Amniotic epithelial cell (primary cell): ENCODE measurements at places on chromosomes 1 and 21.

GRCh38 chr1:59690171-59690930 is 124.4 kb upstream of the HOOK1 start:
- DNase-seq: no peak

- DNase-seq: no peak
Measured at GRCh38 chr1:78036450-78036849, 9.3 kb upstream of the GIPC2 start.

- no peak for DNase-seq
Measured at GRCh38 chr1:62003777-62004176, 190.9 kb upstream of the L1TD1 start.

GRCh38 chr1:26537951-26538352 is 8.4 kb downstream of the RPS6KA1 start:
- peak; percentile 70 for DNase-seq

DNA sequence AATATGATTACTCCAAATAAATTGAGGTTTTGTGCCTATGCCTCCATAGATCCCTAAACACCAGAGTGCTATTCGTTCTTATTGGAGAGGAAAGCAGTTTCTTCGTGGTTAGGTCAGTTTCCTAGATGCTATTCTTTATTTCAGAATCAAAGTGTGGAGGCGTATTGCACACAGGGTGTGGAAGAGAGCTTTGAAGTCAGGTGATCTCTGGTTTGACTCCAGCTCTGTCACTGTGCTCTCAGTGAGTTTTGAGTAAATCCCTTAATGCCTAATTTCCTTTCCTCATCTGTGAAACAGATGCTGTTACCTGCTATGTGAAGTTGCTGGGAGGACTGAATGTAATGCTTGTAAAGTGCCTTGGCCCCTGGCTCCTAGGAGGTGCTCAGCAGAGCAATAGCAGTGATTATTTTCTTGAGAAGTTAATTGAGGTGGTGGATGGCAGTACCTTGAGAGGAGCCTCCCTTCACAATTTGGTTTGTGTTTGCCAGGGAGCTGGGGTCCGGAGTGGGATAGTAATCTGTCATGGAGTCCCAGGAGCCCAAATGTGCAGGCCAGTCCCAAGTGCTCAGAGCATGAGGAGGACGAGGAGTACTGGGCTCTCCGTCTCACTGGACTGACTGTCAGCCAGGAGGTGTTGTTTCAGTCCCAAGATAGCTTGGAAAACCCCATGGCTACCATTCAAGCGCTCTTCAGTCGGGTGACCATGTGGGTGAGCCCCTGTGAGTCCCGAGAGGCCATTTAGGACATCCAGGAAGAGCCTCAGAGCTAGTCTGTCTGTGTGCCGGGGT is 14.9 kb downstream of the NTPCR start:
- DNase-seq: no peak

DNA sequence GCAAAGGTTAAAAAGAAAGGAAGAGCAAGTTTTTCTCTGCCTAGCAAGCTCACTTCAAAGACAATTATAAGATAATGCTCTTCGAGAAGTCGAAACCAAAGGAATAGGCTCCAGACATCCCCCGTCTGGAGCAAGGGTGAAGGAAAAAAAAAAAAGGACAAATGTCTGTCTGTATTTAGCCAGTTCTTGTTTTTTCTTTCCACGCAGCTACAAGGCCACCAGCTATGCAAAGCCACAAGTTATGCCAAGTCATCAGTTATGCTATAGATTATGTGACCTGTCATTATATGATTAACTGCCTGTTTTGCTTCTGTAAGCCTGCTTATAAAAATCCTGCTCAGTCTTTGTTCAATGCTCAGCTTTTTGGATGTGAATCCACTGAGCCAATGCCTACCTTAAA is 2.4 kb upstream of the THEM5 start:
- no peak for DNase-seq

DNA sequence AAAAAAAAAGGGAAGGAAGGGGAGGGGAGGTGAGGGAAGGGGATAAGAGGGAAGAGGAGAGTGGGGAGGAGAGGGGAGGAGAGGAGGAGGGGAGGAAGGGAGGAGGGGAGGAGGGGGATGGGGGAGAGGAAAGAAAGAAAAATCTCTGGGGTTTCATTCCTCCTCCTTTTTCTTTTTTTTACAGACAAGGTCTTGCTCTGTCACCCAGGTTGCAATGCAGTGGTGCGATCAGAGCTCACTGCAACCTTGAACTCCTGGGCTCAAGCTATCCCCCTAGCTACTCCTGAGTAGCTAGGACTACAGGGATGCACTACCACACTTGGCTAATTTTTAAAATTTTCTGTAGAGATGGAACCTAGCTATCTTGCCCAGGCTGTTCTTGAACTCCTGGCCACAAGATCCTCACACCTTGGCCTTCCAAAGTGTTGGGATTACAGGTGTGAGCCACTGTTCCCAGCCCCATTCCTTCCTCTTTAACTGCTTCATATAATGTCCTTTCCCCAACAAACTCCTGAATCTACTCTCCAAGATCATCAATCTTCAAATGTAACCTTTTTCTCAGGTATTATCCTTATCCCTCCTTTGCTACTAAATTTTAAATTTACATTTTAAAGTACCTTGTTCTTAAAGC is 23.2 kb downstream of the GON4L start:
- DNase-seq: no peak

GRCh38 chr1:53122201-53122885 is 20.1 kb downstream of the SLC1A7 start:
- DNase-seq: peak; percentile 61

DNA sequence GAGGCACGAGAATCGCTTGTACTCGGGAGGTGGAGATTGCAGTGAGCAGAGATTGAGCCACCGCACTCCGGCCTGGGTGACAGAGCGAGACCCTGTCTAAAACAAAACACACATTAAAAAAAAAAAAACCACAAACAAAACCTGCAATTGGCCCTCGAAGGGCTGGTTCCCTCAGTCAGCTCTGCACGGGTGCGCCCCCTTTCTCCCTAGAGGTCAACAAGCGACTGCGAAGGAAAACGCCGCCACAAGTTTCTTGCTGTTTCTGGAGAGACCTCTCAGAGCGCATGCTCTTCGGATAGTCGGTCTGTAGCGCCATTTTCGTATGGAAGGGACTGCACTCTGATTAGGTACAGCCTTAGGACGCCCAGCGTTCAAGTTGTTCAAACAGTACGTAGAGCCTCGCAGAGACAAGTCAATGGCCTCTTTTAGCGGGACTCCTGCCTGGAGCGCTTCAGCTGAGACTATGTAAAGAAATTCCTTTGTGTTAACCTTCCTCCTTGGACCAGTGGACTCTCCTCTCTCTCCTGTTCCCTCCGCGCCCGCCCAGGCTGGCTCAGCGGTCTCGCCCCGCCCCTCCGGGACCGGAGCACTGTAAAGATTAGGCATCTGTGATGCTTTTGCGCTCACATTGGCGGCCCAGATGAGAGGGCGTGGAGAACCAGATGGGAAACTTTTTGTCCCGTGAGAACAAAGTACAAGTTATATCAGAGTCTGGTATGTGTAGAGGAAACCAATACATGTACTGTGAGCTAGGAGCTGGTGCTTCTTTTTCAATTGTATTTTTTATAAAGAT is 1.0 kb upstream of the CDC14A start:
- DNase-seq: peak; percentile 90

DNA sequence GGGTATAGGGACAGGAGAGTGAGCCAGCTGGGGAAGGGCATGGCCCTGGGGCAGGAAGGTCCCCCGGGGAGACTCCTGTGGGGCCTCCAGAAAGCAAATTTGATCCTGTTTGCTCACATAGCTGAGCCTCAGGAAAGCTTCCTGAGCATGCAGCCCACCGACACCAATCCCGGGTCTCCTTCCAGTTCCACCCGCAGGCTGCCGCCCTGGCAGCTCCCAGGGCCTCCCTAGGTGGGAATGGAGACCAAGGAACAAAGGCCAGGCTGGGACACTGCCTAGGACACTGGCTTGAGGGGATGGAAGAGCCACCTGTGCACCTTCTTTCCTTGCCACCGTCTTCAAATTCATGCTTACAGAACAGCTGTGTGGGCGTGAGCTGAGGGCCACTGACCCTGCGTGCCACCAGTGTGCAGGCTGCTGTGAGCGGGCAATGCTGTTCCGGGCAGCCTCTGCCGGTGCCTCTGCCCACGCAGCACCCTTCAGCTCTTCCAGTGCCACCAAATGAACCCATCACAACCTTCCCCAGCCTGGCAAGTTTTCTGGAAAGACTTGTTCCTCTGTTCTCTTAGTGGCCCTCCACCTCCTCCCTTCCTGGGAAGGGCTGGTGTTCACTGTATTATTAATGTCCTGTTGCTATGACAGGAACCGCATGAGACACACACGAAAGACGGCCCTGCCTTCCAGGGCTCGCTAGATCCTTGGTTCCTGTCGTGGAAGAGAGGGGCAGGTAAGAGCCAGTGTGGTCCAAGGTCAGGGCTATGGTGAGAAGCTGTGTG is 53.6 kb downstream of the ACBD3 start:
- no peak for DNase-seq

GRCh38 chr1:211893260-211893659 is 62.7 kb upstream of the LPGAT1 start:
- no peak for DNase-seq

DNA sequence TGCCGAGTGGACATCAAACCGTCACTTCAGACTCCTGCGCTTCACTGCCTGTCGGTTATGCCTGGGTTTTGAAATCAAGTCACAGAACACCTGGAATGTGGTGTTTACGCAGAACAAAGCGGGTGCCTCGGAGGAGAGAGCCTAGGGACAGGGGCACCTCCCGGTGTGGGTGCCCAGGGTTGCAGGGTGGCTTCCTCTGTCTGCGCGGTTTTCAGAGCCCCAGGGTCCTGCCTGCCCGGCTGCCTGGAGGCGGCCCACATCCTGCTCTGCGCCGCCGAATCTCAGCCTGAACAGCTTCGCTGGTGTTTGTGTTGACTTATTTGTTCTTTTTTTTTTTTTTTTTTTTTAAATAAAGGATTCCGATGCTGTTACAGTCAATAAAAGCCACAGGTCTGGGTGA is 113.5 kb upstream of the COL6A1 start:
- no peak for DNase-seq

- DNase-seq: no peak
Measured at GRCh38 chr21:37228003-37228400, 39.1 kb downstream of the VPS26C start.

GRCh38 chr1:52002038-52002917 is 11.8 kb upstream of the RAB3B start:
- peak; percentile 90 for DNase-seq
